ENCODE measurements at places on chromosomes 11 and 22. TPM values are rescaled to one million over a fixed set of nuclear protein-coding genes. Genes with fewer than 3 reads are reported as not detected.

Gene BSX
- total RNA-seq = not detected

Gene LMO2
- total RNA-seq = not detected

Gene SNRPD3
- total RNA-seq = 165 TPM

Gene PLAAT2
- not detected for total RNA-seq

Gene OR5P2
- total RNA-seq = not detected

Gene WNT11
- 0.32 TPM for total RNA-seq

Gene DEUP1
- not detected for total RNA-seq

Gene PRR33
- 0.16 TPM for total RNA-seq

Gene MMP8
- not detected for total RNA-seq

All from activated CD8-positive, alpha-beta T cell treated with anti-CD3 and anti-CD28 coated beads for 36 hours (primary cell).